ENCODE measurements at places on chromosomes 5 and 9.

- DNase-seq: peak; percentile 1
Measured at GRCh38 chr9:35972093-35972492, 14.1 kb upstream of the OR2S2 start.

- DNase-seq: no peak
Measured at GRCh38 chr9:114908805-114909448, 21.5 kb downstream of the TNFSF8 start.

- no peak for DNase-seq
Measured at GRCh38 chr9:83501565-83501964, 36.6 kb downstream of the FRMD3 start.

- no peak for DNase-seq
Measured at GRCh38 chr5:168951356-168951755, 349.6 kb downstream of the SLIT3 start.

GRCh38 chr9:134642385-134643181, 980 bp downstream of the COL5A1 start:
- no peak for DNase-seq
